ENCODE measurements at places on chromosomes 4 and X.

DNA sequence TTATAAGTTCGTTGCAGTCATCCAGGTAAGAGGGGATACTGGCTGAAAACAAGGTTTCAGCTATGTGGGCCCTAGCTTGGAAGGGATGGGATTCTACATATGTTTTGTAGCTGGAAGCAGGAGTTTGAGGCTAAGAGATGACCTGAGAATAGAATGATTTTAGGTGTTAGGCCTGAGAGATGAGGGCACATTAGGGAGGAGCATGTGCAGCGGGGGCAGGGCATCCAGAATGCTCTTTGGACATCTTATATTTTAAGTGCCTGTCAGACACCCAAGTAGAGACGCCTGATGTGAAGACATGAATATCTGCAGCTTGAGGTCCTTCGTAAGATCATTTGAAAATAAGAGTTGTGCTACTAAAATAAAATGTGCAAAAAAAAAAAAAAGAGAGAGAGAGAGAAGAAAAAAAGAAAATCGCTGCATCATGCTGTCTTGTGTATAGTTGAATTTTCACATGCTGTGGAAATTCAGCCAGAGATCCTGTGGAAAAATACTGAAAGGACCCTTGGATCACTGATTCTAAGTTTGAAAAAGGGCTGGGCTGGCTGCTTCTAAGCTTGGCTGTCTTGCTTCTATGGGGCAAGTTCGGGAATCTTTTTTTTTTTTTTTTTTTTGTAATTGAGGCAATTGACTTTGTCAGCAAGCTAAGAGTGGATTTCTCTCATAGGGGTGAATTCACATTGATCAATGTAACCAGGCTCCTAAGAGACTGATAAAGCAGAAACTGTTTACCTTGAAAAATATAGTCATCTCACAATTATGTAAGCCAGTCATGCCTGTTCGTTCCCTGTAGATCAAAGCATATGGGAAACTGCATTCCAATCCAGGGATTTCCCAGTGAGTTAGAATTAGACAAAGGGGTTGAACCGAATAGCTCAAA is 341.0 kb upstream of the GATB start:
- no peak for DNase-seq

GRCh38 chr4:102599455-102599854 is 98.3 kb downstream of the NFKB1 start:
- DNase-seq: no peak

- DNase-seq: no peak
Observed at GRCh38 chr4:85870298-85871083, 395.5 kb downstream of the ARHGAP24 start.

DNA sequence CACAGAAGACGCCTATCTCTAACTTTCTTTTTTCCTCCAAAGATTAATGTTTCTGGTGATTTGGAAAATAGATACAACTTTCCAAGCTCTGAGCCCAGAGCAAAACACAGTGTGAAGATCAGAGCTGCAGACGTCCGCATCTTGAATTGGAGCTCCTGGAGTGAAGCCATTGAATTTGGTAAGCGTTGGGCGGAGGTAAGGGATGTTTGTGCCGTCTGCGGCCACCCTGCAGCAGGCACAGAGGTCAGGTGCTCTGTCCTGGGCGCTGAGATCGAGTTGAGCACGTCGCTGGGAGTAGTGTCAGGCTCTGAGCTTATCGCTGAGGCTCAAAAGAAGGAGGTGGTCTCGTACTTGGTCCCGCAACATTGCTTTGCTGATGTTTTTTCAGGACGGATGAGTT is 31.8 kb downstream of the CSF2RA start:
- DNase-seq: no peak

- DNase-seq: no peak
Observed at GRCh38 chrX:15204130-15204751, 65.6 kb downstream of the ASB9 start.

GRCh38 chrX:129769467-129770154 is 10.1 kb upstream of the SASH3 start:
- no peak for DNase-seq

- DNase-seq: no peak
Observed at GRCh38 chr4:67204441-67204840, 340.9 kb downstream of the CENPC start.

DNA sequence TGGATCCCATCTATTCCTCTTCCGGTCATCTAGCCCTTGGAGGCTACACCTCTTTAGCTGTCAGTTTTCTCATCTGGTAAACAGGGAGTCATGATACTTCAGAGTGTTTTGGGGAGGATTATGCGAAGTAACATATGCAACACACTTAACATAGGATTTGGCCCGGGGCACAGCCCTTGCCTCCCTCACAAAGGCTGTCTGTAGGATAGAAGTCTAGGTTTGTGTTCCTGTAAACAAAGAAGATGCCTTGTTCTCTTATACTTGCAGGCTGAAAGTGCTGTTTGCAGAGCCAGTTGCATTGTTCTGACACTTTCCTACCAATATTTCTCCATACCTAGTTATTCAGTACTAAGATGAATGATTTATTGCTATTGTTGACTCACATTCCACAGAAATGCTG is 2.2 kb upstream of the APELA start:
- no peak for DNase-seq

DNA sequence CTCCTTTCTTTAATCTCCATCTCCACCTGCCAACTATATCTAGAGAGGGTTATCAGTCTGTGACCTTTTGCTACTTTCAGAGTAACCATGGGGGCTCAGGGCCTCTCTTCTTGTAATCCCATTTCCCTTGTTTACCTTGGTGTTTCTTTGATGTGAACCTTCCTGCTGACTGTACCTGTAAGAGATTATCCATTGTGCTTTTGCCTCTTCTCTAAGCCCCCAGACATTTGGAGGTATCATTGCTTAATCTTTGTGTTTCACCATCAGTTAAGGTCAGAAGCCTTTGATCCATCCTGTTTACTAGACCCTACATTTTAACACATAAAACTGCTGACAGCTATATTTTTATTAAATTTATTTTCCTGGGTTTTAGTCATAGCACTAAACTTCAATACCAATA is 111.8 kb upstream of the RAP2C start:
- no peak for DNase-seq

DNA sequence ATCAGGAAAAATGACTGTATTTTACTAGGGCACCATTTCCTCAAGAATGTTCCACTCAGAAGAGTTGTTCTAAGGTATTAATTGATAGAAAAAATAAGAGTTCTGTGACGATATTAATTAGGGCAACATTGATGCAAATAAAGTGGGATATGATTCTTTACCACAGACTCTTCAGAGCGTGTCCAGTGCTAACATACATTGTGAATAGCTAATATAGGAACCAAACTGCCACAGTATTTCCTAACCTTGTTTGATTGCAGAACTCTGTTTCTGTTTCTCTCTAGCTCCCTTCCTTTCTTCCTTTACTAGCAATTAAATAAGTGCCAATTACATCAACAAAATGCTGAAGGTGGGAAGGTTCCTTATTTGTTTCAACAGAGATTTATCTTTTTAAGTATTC is 154.1 kb upstream of the CPEB2 start:
- no peak for DNase-seq

- DNase-seq: no peak
Observed at GRCh38 chrX:75181721-75182120, 25.6 kb upstream of the ABCB7 start.

DNA sequence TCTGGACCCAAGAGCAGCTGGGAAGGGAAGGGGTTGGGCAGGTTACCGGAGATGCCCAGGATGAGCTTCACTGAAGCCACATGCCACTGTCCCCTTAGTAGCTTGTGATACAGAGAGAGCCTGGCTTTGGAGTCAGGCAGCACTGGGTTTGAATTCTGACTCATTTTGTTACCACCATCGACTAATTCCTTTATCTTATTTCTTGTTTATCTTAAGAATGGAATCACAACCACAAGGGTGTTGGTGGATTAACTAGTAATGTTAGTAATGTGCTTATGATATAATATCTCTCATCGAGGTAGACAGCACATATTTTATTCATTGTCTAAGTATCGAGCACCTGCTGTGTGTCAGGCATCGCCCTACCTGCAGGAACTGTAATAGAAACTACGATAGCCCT is 17.7 kb upstream of the STX18 start:
- no peak for DNase-seq

DNA sequence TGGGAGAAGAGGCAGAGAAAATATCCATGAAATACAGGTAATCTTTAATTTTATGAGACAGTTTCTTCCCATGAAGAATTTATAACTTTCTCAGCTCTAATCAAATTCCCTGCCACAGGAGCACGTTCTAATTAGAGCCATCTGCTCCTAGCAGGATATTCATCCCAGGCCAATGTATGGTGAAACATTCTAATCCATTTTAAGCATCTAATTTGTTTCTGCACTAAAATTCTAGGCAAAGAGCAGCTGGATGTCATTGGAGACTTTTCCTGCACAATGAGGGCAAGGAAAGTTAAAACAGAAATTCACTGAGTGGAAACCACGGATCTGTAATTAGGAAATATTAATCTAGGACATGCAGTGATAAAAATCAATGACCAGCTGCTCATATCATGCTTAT is 107.7 kb upstream of the ZFP42 start:
- no peak for DNase-seq

DNA sequence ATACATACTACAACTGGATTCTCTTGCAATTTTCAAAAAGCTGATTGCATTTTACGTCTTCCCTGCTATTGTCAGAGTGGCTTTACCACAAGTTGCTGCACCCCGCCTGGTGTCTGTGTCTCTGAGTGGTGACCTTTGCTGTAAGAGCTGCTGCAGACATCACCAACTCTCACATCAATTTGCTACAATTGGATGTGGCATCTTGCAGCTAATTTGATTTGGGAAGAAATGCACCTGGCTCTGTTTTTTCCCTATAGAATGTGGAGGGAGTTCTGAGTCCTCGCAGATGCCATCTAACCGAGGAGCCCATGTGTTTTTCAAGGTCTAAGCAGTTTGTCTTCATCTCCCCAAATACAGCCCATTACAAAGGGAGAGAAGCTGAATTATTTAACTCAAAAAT is 73.8 kb upstream of the PHOX2B start:
- no peak for DNase-seq

DNA sequence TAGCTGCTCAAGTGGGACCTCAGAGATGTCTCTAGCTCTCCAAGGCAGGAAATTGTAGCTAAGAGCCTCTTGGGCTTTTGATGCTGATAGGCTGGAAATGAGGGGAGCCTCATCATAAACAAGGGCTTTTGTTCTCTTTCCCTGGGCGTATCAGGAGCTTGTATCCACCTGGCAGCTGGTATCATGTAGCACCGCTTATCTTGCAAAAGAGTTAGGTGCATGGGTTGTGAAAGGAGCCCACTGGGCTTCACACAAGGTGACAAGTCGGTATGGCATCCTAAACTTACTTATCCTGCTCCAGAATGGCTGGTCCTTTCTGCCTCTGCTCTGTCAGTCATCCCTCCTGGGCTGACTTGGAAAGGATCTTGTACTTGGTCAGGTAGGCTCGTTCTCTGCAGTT is 565.8 kb downstream of the GRXCR1 start:
- DNase-seq: no peak

DNA sequence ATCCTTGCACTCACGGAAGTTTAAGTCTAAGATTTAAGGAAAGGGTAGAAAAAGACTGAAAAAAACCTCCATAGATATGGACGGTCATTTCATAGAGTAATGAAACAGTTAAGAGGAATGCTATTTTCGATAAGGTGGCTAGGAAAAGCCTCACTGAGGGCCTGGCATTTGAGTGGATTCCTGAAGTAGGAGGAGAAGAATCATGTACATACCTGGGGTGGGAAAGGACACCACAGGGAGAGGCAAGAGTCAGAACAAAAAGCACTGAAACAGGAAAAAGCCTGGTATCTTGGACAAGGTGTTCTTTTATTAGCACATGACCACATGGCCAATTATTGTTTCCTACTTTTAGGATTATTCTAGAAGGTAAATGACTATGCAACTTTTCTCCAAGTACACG is 547.2 kb upstream of the DIPK2B start:
- DNase-seq: no peak

GRCh38 chrX:109830704-109831206 is 97.7 kb upstream of the ACSL4 start:
- no peak for DNase-seq

GRCh38 chr4:60663769-60664168 is 536.4 kb upstream of the ADGRL3 start:
- no peak for DNase-seq

DNA sequence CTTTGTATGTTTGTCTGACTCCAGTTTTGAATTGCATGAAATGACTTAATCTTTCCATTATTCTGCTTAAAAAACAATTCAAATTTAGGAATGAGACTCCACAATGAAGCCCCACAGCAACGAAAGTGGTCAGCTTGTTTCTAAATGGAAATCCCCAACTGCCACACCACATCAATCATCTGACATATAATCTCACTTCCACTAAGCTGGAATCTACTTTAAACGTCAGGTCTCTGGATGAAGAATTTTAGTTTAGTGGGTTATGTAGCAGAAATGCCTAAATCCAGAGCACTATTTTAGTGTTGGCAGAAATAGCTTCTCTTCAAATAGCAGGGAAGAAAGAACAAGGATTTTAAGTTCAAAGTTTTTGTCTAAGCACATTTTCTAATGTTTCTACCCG is 1.7 kb upstream of the BMP2K start:
- DNase-seq: no peak

GRCh38 chrX:115639334-115639880 is 78.4 kb downstream of the PLS3 start:
- DNase-seq: no peak

DNA sequence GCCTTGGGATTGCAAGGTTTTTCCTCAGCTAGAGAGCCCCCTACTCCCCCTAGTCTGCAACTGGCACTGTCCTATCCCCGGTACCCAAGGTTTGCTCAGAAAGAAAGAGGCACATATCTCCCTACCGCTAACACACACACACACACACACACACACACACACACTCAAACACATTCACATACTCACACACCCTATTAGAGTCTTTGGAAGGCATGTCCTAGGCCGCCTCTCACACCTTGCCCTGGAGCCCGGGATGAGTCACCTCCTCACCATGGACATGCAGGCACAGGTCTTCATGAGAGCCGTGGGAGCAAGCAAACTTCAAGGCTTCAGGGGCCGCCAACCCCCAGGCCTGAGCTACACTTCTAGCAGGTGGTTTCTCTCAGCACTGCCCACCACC is 49.2 kb downstream of the PJA1 start:
- DNase-seq: no peak

DNA sequence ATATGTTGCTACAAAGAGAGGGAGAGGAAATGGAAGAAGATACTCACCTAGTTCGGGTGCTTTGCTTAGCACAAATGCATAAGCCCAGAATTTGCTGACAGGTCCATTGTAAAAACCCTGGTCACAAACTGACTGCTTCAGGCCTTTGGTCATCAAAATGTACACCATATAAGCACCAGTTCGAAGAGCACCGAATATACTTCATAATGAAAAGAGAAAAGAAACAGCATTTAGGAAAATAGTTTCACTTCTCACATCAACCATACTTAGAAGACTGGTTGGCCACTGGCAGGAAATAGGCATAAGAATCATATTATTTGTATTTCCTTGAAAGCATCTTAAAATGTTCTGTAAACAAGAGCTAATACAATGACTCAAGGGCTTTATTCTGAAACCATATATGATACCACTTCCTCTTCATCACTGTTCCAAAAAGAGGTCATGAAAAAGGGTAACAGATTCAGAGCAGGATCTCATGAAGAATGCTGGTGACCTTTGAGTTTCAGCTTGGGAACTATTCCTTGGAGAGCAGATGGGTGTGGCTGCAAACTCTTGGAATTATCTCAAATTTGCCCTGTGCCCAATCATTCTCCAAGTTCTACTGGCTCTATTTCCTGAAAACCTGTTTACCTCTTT is 138.7 kb downstream of the ELOVL6 start:
- DNase-seq: no peak

GRCh38 chr4:2116687-2117400 is 57.7 kb downstream of the NAT8L start:
- no peak for DNase-seq
